Caki2 (cell line): ENCODE measurements at places on chromosomes 2 and 18. TPM values are rescaled to one million over a fixed set of nuclear protein-coding genes. Genes with fewer than 3 reads are reported as not detected.

GRCh38 chr2:156319811-156320485, 12.6 kb downstream of the NR4A2 start:
- peak; percentile 82 for DNase-seq

DNA sequence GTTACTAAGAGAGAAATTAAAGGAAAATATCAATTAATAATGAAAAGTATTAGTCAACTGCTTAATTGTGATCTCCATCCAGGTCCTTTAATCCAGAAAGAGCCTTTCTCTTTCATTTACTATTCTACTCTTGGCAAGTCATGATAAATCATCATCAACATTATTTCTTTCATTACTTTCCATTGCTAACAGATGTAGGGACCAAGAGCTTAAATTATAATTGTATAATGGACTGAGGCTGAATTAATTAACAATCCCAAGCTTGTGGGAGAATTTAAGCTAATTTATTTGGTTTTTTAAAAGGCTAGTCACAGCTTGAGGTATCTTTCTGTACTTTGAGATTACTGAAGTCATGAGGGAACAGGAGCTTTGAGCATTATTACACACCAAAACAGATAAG, 223.9 kb downstream of the ERBB4 start:
- DNase-seq: no peak

- DNase-seq: no peak
Observed at GRCh38 chr18:55647331-55647730, 59.3 kb upstream of the TCF4 start.

The HOXD9 gene
- 9.5 and 13.4 TPM in 2 replicates for total RNA-seq

GRCh38 chr2:118145207-118145606, 56.9 kb downstream of the INSIG2 start:
- no peak for DNase-seq

The KYNU gene
- 132 and 187 TPM in 2 replicates for total RNA-seq

The COLEC11 gene
- total RNA-seq: 5.2 TPM in 1 of 2 replicates, not detected in the other

The MEP1B gene
- total RNA-seq: 0.17 TPM in 1 of 2 replicates, not detected in the other

The NLRC4 gene
- not detected in 2 replicates for total RNA-seq

- no peak for DNase-seq
Observed at GRCh38 chr2:233461481-233461891, 105.1 kb downstream of the USP40 start.

The TMEM182 gene
- total RNA-seq: 5.2 and 5.8 TPM in 2 replicates

The CERKL gene
- total RNA-seq: 0.52 and 1.6 TPM in 2 replicates

GRCh38 chr2:33782395-33783230, 183.5 kb upstream of the FAM98A start:
- DNase-seq: no peak

GRCh38 chr18:74419761-74420160, 37.3 kb downstream of the DIPK1C start:
- DNase-seq: no peak

GRCh38 chr2:238688193-238689153, 159.4 kb upstream of the TWIST2 start:
- DNase-seq: no peak

DNA sequence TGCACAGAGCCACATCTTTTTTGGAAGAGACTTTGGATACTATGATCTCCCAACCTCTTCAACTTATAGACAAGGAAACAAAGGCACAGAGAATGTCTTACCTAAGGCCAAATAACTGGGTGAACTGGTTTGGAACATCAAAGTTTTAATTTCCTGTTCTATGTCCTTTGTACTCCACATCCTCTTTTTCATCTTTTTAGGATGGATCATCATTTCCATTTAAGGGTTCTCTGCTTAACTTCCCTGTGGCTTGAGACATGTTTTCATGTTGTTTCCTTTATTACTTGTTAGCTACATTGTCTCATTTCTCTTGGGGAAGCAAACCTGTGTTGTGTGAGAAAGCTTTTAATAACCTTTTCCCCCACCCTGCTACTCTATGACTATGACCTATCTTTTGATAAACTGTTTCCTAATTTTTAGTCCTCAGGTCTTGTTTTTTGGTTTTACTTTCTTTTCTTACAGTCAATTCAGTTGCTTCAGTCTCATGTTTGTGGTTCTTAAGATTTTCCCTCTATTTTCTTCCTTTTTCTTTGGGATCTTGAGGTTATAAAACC, 22.5 kb upstream of the RMND5A start:
- DNase-seq: no peak

DNA sequence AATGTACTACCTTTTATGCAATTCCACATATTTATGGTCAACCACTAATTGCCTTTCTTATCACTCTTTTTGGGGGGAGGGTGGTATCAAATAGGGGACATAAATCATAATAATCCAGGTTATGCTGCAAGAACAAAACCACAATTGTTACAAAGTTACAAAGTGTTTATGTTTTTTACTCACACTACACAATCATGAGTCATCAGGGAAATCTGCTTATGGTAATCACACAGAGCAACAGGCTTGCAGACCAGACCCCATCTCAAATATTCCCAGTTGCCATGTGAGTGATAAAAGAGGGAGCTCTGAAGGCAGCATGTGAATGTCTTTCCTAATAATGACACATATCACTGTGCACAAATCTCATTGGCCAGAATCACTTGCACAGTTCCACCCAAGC, 304.7 kb upstream of the TMEFF2 start:
- peak; percentile 12 for DNase-seq

- DNase-seq: no peak
Observed at GRCh38 chr2:238925281-238925680, 77.4 kb downstream of the TWIST2 start.

GRCh38 chr18:66616523-66616983, 12.7 kb upstream of the CDH19 start:
- peak; percentile 1 for DNase-seq

DNA sequence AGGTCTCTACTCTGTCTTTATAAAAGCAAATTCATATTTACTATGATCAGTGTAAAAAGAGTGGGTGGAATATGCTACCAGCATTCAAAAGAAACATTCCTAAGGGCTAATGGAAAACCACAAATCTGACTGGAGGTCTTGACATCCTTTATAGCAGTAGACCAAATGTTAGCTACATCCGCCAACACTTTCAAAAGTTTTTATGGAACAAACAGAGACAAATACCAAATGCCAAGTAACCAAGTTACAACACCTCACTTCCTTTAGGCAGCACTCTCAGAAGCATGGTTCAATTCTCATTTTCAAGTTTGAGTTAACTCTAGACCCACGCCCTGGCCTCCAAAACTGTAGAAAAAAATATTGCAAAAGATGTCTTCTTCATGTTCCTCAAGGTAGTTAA, 78.3 kb upstream of the SETBP1 start:
- DNase-seq: no peak

- DNase-seq: no peak
Observed at GRCh38 chr2:190563109-190563508, 28.6 kb upstream of the NEMP2 start.

GRCh38 chr2:55864351-55865084, 59.1 kb downstream of the EFEMP1 start:
- no peak for DNase-seq

- DNase-seq: no peak
Observed at GRCh38 chr2:13686262-13686661, 946.3 kb upstream of the LRATD1 start.

The GREB1 gene
- total RNA-seq: 0.20 and 0.91 TPM in 2 replicates

- DNase-seq: no peak
Observed at GRCh38 chr18:7890075-7890474, 323.0 kb downstream of the PTPRM start.

- DNase-seq: no peak
Observed at GRCh38 chr2:126444512-126444911, 211.4 kb upstream of the GYPC start.

DNA sequence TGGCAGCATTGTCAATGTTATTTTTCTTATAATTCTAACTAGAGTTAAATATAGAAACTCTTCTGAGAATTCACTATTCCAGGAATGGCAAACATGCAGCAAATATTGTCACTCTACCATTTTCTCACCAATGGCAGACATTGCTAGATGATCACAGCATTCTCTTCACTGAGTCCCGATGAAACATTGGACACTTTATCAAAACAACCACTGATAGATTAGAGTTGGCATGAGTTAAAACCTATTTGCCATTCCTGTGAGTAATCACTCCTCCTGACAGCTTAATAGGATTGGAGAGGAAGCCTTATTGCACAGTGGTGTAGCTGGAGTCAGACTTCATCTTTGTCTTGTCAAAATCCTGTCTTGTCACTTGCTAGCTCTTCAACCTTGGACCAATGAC, 163.9 kb upstream of the THUMPD2 start:
- no peak for DNase-seq

DNA sequence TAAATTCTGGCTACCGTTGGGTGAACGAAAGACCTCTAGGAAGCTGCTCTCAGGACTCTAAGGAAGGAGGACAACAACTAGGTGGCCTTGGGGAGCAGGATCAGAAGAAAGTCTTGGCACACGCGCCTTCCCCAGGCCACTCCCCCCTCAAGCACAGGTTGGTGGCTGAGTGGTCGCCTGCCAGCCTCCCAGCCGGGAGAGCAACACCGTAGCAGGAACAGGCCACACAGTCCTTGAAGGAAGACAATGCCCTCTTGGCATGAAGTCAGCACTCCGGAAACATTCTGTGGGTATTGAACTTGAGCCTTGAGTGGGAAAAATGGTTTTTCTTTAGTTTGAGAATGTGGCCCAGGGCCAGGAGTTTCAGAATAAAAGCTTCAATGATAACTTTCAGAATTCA, 87.4 kb upstream of the AGAP1 start:
- no peak for DNase-seq

DNA sequence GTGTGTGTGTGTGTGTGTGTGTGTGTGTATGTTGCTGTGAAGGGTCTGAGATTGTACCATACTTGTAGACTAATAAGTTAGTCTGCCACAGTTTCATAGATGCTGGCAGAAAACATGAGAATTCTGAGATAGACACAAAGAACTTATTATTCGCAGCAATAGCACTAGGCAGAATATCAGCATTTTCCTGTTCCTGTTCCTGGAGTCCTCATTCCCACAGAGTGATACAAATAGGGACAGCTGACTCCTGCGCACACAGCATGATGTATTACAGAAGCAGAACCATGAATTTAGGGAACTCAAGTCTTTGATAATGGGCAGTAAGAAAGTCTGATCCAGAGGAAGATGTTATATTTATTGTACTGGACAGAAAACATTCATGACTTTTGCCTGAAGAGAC, 1466.3 kb downstream of the DPP10 start:
- no peak for DNase-seq

- no peak for DNase-seq
Observed at GRCh38 chr2:195367809-195368208, 289.2 kb upstream of the SLC39A10 start.

The ABCG5 gene
- total RNA-seq: 0.14 TPM in 1 of 2 replicates, not detected in the other

The IL1A gene
- total RNA-seq: 1.0 and 1.8 TPM in 2 replicates

DNA sequence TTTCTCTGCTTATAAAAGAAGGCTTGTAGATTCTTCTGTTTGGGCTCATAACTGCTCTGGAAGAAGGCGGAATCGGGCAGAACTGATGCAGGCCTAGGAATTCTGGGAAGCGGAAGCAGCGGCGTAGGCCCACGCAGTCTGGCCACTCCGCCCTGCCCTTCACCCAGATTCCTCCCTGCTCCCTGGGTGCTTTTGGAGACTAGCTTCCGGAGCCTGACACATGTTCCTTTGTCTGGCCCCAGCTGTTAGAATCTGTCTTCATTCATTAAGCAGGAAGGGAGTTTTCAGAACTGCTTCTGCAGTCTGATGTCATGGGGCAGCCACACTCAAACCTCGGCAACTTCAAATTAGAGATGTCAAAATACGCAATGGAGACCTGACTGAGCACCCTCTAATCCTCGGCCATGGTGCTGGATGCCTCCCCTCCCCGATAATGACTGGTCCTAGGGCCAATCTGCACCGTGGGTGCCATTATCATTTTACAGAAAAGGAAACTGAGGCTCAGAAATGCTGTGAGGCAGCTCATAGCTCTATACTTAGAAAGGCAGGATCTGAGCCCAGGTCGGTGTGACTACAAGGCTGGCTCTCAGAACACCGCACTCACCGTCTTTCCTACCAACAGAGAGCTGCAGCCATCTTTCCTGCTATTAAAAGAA, 275.7 kb downstream of the MYCN start:
- no peak for DNase-seq

DNA sequence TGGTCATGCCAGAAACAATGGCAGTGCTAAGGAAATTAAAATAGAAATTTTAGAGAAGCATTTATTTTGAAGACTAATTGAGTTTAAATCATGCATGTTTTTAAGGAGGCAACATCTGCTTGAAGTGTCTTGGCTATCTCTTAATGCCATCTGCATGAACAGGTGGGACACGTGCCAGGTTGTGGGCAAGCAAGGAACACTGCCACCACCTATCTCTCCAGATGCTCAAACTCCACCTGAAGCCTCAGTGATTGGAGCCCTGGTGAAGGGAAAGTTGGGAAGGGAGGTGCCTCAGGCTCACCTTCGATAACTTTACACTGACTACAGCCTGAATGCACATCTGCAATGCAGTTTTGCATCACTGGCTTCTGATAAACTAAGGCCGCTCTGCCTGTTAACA, 91.5 kb downstream of the TPGS2 start:
- no peak for DNase-seq

The CD302 gene
- not detected in 2 replicates for total RNA-seq

- DNase-seq: no peak
Observed at GRCh38 chr2:55620123-55620779, 2.8 kb upstream of the PPP4R3B start.

- no peak for DNase-seq
Observed at GRCh38 chr2:120324933-120325332, 21.0 kb upstream of the INHBB start.

DNA sequence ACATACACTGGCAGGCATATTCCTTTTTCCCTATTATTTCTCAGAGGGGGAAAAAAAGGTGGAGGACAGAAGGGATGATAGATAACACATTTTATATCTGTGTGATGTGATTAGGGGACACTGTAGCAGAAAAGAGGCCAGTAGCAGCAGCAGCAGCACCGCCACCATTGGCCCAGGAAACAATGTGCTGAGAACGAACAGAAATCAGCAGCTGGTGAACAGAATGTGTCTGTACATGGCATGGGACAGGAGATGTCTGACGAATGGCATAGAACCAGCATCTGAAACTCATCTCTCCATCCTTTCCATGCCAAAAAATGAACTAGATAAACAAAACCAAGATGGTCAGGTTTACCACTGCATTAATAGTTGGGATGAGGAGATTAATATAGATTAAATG, 936.1 kb upstream of the ACVR2A start:
- DNase-seq: no peak

The CRYGD gene
- total RNA-seq: not detected in 2 replicates

GRCh38 chr2:70400539-70400938, 98.7 kb upstream of the FAM136A start:
- no peak for DNase-seq

The FBLN7 gene
- 8.1 and 13.6 TPM in 2 replicates for total RNA-seq

DNA sequence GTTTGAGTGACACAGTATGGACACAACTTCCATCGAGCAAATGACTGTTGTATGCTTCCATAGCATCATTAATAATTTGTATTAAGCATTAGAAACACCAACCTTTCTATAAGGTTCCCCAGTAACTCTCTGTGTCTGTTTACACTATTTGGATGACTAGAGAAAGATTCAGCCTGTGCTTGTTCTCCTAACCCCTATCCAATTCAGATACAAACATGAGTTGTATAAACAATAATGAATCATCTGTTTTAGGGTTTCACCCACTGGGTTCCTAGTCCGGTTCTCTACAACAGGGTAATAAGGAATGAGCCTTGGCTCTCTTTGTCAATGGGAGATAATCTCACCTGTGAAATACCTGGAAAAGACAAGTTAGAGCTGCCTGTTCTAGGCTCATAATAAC, 894.1 kb upstream of the PIK3C3 start:
- no peak for DNase-seq

- DNase-seq: no peak
Observed at GRCh38 chr2:150136893-150137292, 350.6 kb downstream of the RND3 start.

GRCh38 chr2:206305523-206306245, 31.2 kb downstream of the ZDBF2 start:
- no peak for DNase-seq
